ENCODE measurements at places on chromosomes 5 and 9. TPM values are rescaled to one million over a fixed set of nuclear protein-coding genes. Genes with fewer than 3 reads are reported as not detected.

DNA sequence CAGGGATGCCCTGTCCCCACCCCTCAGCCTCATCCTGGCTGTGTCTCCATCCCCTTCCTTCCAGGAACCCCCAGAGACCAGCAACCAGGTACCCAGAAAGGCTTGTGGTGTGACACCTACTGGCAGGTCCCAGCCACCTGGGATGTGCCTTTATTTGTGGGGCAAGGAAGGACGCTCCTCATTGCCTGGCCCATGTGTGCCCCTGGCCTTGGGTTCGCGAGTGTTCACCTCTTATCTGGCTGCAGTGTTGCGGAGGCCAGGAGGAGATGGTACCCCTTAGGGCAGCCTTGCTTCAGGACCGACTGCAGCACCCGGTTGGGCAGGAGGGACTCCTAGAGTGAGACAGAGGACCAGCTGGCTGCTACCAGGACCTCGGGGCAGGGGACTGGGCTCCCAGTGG is 8.8 kb downstream of the C9orf50 start:
- no peak for DNase-seq

- peak; percentile 50 for DNase-seq
Measured at GRCh38 chr9:5492965-5493678, 17.2 kb upstream of the PDCD1LG2 start.

GRCh38 chr5:116947691-116948528 is 373.3 kb upstream of the SEMA6A start:
- peak; percentile 15 for DNase-seq

- no peak for DNase-seq
Measured at GRCh38 chr5:154544646-154545045, 66.6 kb upstream of the HAND1 start.

DNA sequence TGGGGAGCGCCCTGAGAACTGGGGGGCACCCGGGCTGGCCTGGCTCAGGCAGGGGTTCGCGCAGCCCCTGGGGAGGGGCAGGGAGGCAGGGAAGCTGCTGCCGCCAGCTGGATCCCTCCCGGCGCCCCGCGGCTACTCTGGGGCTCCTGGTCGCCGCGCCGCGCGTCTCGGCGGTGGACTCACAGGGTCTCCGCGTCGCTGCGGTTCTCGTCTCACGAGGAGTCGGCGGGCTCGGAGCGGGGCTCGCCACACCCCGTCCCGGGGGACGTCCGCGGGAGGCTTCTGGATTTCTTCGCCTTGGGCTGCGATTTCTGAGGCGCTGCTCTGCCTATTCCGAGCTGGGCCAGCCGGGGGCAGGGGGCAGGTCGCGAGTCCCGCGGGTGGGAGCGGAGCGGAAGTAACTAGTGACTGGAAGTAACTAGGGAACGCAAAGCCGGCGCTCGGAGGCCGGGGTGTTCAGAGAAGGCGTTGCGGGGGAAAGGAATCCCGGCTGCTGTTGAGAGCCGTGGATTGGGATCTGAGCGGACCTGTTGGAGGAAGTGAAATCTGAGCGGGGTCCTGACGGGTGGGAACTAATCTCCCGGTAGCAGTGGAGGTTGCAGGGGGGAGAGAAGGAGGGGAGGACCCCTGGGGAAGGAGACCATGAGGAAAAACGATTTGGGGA is 511 bp downstream of the CYSTM1 start:
- peak; percentile 69 for DNase-seq

DNA sequence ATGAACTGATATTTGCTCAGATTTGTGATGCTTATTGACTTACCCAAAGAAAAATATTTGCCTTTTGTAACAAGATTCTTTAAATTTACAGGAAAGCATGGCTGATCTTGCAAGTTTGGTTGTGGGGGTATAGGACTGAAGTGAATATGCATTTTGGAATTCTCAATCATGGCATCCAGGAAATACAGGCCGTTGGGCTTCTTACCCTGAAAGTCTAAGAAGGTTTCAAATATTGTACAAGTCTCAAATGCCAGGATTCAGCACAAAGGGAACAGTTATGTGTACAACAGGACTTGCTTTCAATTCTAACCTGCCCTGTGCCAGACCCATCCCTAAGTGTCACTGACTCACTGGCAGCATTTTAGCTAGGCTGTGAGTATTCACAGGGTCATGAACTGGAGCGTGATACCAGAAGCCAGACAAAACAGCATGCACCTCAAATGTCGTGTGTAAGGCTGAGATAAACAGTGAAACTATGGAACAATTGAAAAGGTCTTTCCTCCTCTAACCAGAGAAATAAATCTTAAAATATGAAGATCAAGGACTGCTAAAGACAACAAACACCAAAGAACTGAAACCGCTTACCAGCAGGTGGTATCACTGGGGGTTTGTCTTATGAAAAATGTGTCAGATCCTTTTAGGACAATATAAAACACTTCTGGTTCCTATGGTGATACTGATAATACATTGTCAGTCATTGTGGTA is 168.6 kb upstream of the RGMB start:
- DNase-seq = peak; percentile 86

Gene PRRX2
- total RNA-seq = 0.17 TPM

Gene MYO10
- total RNA-seq = 13.6 TPM

DNA sequence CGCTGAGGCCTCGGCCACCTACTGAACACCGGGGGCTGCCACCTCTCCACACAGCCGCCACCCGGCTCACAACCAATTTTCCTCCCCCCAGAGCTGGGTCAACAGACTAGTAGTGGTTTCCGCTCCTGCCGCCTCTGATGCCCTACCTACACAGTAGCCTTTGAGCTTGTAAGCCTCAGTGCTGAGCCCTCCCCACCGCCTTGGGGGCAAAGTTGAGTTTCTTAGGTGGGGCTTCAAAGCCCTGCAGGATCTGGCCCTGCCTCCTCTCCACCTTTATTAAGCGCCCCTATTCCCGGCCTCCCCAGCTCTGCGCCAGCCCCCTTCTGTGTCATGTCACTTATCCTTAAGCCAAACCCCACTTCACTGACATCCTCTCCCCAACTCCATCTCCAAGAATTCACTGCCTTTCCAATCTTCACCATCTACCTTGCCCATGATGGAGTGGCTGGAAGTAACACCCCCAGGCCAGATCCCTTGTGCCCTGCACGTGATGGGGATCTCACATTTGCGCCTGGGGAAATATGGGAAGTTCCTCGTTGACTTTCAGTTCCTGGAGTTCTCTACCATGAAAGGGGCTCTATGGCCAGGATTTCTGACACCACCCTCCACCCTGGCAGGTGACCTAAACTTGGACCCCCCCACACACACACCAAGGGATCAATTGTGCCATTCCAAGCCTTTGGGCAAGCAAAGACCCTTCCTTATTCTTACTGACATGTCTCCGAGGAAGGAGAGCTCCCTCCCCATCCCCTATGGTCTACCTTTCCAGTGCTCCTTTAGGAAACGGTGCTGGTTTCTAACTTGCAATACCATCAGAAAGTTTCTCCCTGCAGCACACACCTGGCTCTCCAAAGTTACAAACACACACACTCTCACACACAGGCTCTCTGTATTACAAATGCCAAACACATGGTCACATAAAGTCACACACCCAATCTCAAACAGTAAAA is 2.7 kb upstream of the CNTFR start:
- no peak for DNase-seq

Gene CMYA5
- total RNA-seq = 0.05 TPM

GRCh38 chr5:38601863-38602298 is 45.4 kb upstream of the LIFR start:
- DNase-seq = peak; percentile 85

DNA sequence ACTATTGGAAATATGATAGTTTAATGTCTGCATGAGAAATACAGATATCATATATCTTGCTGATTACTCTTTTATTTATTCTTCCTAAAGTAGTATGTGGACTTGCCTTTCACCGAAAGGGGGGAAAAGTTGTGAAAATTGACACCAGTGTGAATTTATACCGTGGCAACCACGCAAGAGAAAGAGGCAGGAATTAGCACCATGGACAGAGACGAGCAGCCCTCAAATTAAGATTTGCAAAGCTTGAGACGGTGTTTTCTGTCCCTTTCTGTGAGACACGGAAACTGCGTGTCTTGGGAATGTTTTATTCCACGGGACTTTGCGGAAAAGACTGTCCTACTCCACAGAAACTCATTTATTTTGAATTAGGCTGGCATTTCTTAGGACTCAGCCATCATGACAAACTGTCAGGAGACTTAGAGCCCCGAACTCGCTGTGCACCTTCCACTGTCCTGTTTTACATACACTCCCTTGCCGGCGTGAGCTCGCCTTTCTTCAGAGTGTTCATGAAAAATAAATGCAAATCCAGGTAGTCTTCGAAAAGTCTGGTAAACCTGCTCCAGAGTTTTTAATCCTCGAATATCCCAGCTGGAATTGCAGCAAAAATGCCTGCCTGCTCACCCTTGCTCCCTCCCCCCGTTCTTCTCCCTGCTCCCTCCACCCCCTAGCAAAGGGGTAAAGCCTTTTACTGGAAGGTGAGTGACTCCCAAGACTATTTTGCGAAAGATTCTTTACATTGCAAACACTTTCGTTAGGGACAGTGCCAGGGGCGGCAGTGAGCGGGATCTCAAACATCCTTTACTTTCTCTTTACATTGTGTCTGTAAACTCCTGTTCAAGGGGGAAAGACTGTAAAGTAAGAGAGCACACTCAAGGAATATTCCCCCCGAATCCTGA is 3.8 kb upstream of the ELAVL2 start:
- peak; percentile 55 for DNase-seq

DNA sequence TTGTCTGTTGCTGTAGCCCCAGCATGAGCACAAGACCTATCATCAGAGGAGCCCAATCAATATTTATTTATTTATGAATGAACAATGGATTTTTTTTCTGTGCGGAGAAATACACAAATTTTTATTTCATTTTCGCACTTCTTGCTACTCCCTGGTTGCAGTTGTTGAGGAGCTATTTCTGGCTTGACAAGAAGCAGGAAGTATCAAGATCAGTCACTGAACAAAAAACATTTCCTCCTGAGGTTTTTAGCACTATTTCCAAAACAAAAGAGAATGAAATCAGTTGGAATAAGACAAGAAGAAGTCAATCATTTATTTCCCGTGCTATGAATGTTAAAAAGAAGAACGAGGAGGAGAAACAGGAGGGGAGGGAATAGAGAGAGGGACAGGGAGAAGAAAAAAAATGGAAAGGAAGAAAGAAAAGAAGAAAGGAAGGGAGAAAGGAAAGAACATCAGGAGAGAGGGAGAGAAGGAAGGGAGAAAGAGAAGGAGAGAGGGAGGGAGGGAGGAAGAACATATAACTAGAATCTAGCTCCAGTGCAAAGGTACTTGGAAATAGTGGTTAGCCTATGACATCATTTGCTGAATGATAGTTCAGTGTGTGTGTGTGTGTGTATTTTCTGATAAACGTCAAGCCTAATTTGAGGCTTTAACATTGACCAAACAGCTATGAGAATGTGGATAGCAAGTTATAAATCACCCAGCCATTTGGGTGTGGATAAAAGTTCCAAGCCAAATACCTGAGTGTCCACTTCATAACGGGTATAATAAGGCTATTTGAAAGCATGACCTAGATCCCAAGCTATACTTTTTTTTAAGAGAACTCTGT is 586.0 kb downstream of the EBF1 start:
- no peak for DNase-seq

DNA sequence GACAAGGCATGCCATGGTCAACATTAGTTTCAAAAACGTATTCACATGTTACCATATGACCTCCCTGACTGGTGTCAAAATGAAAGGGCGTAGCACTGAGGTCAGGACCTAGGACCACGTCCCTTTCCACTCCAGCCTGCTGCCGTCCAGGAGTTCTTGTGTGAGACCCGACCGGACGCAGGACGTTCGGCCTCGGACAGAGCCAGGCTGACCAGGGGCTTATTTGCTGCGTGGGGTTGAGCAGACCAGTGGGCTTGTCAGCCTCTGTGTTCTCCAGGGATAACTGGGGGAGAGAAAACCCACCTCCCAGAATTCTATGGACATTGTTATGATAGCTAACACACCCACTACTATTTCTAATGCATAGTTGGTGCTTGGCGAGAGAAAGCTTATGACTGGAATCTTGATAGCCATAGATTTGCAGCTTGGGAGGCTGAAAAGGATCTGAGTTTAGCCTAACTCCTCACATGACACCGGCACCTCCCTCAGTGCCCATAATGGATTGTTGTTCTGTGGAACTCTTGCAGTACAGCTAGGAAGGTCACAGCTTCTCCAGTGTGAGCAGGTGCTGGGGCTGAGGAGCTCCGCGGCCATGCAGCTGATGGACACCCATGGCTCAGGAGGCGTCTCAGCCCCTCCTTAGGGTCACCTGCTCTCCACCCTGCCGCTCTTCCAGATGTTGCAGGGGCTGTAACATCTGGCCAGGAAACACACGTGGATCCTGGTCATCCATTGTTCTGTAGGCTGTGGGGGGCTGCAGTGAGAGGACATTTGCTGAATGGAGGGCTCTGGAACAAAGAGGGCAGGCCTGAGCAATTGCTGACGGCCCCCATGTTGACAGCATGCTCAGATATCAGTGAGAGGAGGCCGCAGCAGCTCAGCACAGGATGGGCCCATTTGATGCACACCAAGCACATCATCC is 368.4 kb downstream of the IRX2 start:
- DNase-seq = no peak

- no peak for DNase-seq
Measured at GRCh38 chr5:174295702-174296436, 250.4 kb downstream of the NSG2 start.

- DNase-seq = no peak
Measured at GRCh38 chr5:176769911-176770310, 40.4 kb upstream of the UNC5A start.

- no peak for DNase-seq
Measured at GRCh38 chr5:140213370-140213983, 38.5 kb downstream of the CYSTM1 start.

- peak; percentile 64 for DNase-seq
Measured at GRCh38 chr5:142324136-142324870, 518 bp downstream of the SPRY4 start.

DNA sequence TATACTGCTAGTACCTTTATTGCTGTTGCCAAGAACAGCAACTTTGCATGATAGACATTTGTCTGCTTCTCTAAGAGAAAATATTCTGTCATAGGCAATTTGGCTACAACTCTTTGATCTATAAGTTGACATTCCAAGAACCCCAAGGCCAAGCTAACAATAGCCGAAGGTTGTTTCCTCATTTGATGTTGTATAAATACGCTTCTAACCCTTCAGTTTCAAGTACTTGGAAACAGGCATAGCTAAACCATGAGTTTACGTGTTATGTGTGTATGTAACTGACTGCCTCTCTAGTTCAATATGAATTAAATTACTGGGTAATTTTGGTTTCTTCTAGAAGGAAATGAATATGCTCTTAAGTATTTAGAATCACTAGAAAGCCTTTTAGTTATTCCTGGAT is 1034.0 kb downstream of the TLE4 start:
- DNase-seq = no peak

DNA sequence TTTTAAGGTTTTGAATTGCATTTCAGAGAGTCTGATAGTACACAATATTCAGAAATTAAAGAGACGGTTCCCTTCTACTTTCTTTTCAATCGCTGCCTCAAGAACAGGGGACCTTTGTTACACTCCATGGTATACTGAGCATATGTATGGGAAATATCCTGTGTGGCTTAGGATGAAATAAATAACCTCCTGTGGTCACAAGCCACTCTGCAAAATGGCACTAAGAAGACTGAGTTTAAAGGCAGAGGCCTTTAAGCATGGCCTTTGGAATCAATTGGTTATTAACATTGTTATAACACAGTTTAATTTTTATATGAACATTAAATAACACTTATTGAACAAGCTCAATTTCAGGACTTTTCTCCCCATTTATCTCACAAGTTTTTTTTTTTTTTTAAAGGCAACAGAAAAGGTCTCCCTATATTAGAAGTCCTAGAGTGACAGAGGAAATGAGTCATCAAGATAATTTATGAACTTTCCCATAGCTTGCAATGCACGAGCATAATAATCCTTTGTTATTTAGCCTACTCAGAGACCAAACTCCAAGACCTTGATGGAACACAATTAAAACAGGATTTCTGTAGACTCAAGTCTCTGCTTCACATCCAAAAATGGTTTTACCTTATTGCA is 341.9 kb downstream of the TMEM167A start:
- DNase-seq = peak; percentile 81

Gene FRRS1L
- 0.05 TPM for total RNA-seq

GRCh38 chr5:143316844-143317631 is 86.4 kb downstream of the NR3C1 start:
- peak; percentile 57 for DNase-seq

Measured in M059J (cell line).